ENCODE measurements at places on chromosomes 12 and 14. TPM values are rescaled to one million over a fixed set of nuclear protein-coding genes. Genes with fewer than 3 reads are reported as not detected.

The TMEM260 gene
- total RNA-seq = 44.7 TPM

The EIF4B gene
- 338 TPM for total RNA-seq

The EIF2S3B gene
- not detected for total RNA-seq

The OTOGL gene
- total RNA-seq = 0.81 TPM

The KLRD1 gene
- 13.0 TPM for total RNA-seq

The ORMDL2 gene
- total RNA-seq = 16.2 TPM

- no peak for DNase-seq
Measured at GRCh38 chr12:68957273-68957672, 24.3 kb upstream of the CPM start.

- DNase-seq = no peak
Measured at GRCh38 chr14:39576258-39576657, 144.0 kb upstream of the FBXO33 start.

GRCh38 chr12:108394196-108394595 lies 55.1 kb upstream of the CMKLR1 start:
- no peak for DNase-seq

DNA sequence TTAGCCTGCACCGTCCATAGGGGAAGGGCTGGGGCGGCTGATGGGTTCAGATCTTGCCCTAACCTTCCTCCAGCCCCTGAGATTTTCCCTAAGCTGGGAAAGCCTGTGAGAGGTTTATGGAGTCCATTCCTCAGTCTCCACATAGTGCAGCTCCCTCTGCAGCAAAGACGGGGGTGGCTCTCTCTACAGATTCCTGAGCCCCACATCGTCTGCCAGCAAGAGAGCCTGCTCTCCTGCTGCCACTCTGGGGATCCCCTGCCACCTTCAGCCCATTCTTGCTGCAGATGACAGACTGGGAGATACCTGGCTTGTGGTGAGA lies 3.1 kb downstream of the SMIM41 start:
- no peak for DNase-seq

- no peak for DNase-seq
Measured at GRCh38 chr14:98858158-98858557, 413.8 kb downstream of the BCL11B start.

DNA sequence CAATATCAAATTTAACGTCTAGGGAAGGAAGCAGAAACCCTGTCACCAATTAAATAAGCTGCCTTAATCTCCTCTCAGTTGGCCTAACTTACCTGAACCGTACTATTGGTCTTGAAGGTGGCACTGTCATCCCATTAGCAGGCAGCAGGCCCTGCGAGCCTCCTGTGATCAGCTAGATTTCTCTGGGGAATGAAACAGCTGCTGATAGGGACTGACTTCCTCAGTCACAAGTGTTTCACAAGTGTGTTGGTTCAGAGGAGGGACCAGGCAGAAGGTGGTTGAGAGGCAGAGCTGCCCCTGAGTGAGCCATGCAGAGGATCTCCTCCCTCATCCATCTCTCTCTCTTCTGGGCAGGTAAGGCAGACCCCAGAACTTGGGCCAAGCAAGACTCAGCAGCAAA lies 166.8 kb downstream of the DAD1 start:
- no peak for DNase-seq

- DNase-seq = no peak
Measured at GRCh38 chr12:26374934-26375680, 179.7 kb downstream of the SSPN start.

GRCh38 chr14:35973770-35974169 lies 147.6 kb downstream of the BRMS1L start:
- no peak for DNase-seq

GRCh38 chr14:91751719-91752118 lies 19.8 kb upstream of the CATSPERB start:
- DNase-seq = no peak

DNA sequence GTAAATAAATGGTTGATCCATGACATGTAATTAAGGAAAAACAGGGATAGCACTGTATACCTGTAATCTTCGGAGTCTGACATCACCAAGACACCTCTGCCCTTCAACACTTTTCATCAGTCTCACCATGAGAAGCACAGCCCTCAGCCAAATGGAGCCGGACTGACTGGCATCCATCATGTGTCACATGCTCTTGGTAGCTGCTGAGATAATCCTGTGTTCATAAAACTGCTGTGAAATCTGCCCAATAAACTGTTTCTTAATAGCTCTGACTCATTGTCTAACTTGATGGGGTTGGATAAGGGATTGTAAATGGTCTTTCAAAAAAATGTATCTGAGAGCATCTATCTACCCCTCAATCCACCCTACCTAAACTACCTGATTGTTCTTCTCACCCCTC lies 33.6 kb downstream of the KCNH5 start:
- DNase-seq = no peak

GRCh38 chr12:3250576-3250975 lies 173.4 kb downstream of the TSPAN9 start:
- peak; percentile 56 for DNase-seq

DNA sequence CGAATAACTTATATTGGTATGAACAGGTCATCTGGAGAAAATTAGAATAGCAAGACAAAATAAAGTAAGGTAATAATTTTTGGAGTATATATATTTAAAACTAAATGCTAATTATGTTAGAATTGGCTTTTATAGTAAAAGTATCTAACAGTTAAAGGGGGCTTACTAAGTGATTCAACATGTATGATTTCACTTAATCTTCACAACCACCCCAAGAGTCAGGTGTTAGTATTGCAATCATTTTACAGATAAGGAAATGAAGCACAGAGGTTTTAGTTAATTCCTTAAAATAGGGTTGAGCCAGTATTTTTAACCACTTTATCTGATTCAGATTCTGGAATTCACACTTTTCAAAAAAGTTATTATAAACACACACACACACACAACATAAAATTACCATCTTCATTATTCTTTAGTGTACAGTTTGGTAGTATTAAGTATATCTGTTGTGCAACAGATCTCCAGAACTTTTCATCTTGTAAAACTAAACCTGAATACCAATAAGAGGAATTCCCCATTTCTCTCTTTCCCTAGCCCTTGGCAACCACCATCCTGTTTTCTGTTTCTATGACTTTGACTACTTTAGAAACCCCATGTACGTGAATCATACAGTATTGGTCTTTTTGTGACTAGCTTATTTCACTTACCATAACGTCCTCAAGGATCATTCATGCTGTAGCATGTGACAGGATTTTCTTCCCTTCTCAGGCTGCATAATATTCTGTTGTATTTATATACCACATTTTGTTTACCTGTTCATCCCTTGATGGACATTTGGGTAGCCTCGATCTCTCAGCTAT lies 12.5 kb downstream of the A2M start:
- DNase-seq = no peak

- no peak for DNase-seq
Measured at GRCh38 chr14:93511001-93511400, 80.3 kb downstream of the UNC79 start.

- no peak for DNase-seq
Measured at GRCh38 chr12:102478405-102479098, 1.8 kb downstream of the IGF1 start.

DNA sequence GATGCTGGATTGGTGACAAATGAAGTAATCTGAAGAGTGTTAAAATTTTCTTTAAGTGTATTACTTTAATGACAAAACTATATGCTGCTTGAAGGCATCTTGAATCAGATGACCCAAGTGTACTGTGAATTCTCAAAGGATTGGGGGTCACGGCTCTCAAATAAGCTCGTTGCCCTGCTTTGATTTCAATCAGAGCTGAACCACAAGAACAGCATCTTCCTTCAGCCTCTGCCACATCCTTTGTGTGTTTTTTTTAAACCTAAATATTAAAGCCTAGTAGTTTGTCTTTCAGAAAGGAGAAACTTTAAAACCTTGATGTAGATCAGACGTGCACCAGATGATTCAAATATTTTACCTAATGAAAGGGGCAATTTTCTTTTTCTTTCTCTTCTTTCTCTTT lies 11.7 kb downstream of the ELK3 start:
- no peak for DNase-seq

DNA sequence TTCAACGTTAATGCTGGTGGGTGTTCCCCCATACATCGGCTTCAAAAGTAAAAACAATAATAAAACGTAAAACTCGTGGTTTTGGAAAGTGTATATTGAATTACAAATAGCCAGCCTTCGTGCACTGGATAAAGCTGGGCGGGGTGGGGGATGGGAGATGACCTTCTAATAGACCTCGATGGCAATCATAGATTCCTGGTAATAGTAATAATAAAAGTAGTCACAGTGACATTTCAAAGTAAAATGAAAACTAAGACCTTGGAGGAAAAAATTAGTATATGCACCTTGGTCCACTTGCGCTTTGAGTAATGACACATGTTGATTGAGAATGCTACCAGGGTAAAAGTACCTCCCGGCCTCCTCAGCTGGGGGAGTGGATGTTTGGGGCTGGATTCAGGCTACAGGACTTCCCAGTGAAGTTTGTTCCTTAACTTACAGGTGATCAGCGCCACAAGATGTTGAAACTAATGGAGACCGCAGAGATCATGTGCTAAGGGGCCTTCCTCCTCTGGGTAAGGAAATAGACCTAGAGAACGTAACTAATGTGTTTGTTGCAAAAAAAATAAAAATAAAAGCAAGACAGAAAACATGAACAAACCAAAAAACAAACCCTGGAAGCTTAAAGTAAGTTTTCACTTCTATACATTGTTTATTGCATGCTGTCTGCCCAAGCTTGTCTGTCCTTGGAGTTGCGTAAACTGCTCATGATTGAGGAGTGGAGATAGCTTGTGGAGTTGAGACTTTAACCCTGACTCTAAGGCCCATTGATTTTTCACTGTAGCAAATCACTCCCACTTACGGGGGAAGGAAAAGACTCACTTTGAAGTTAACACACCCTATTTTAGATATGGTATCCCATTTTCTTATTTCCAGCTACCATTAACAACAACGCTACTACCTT lies 907 bp upstream of the LRIG3 start:
- no peak for DNase-seq

GRCh38 chr12:8844665-8845064 lies 22.2 kb downstream of the A2ML1 start:
- no peak for DNase-seq

DNA sequence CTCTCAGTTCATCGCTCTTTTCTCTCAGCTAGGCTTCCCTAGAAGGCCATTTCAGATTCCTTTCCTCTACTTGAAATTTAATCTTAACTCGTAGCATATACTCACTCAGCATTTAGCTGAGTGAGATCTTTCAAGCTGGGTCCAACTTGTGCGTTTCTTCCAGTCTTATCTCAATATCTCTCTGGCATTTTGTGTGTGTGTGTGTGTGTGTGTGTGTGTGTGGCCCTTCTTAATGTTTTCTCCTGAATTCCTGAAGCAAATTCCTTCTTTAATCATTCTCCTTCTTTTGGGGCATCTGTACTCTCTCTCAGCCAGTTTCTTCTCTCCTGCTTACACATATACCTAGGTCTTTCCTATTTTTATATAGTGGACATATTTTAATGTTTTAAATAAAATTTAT lies 129.1 kb downstream of the KITLG start:
- DNase-seq = no peak

DNA sequence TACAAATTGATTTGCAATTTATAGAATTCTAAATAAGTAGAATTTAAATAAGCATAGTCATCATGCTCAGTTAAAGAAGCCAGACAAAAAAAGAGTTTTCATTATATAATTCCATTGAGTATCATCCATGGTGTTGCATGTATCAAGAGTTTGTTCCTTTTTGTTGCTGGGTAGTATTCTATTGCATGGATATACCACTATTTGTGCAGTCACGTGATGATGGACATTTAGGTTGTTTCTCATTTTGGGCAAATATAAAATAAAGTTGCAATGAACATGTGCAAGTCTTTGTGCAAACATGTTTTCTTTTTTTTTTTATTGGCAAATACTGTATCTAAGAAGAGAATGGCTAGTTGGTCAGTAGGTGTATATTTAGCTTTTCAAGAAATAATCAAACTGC lies 186.2 kb upstream of the FRMD6 start:
- no peak for DNase-seq

DNA sequence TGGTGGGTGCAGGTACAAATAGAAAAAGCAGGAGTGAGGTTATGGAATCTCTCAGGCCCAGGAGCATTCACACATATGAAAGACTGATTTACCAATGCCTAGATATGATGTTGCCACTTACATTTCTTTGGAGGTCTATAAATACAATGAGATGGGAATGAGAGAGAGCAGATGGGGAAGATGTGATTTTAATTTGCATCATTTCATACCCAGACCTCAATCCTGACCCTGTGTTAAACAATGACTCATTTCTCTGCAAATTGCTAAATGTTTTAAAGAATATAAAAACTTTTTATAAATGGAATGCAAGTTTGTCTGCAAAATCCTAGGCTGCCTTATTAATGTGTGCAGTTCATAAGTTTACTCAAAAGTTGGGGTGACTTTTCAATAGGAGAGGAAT lies 38.6 kb upstream of the GNG2 start:
- DNase-seq = no peak

DNA sequence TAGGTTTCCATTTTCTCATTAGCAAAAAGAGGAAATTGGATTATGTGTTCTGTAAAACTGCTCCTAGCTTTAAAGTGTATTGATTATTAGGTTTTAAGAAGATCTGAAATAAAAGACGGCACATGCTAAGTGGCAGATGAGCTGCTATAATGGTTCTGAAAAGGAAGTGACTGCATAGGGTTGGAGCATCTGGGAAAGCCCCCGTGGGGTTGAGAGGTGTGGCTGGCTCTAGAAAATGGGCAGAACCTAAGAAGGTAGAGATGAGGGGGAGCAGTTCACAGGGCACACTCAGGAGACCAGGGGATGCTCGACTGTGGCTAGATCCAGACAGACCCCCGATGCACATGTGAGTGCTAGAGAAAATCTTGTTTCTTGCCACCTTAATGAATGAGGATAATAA lies 1.9 kb downstream of the IFNG-AS1 start:
- no peak for DNase-seq
